ENCODE measurements at places on chromosomes 1 and 21.

DNA sequence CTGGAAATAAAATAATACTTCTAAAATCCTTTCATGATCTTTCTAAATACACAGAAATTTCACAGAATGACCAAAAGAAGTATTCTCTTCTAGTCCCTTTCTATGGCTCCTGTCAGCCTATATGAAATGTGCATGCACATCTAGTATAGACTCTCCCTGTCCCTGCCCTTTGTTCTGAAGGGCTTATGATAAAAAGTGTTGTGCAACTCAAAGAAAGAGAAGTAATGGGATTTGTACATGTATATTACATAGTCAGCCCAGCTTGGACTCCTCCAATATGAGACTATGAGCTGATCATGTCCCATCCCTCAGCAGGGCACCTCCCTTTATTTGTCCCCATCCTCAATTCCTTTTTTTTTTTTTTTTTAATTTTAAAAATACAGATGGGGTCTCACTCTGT, 42.1 kb upstream of the LAX1 start:
- DNase-seq, result no peak

GRCh38 chr1:220045356-220046051, 801 bp downstream of the EPRS1 start:
- no peak for DNase-seq

DNA sequence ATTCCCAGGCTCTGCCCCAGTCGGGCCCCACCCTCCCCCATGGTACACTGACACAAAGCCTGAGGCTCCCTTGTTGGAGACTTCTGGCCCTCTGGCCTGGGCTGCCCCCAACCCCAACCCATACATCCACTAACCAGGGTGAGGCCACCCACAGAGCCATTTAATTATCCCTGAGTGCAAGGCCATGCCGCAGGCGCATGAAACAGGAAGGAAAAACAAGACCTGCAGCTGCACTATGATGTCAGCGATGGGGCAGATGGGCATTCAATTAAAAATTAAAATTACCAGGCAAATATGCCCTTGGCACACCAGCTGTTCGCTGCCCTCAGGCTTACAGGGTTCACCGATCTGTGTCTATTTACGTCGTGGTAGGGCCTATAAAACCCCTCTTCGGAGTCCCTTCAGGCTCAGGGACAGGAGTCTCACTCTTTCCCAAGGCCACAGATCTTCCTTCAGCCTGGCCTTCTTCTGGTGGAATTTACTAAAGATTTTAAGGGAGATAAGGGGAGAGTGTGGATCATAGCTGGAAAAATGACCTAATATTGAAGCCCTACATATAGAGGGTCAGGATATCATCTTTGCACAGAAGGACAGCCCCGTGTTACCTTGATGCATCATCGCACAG, 29.6 kb upstream of the RGS16 start:
- DNase-seq, result no peak

- DNase-seq, result peak; percentile 75
Observed at GRCh38 chr1:38005195-38006007, at the start of gene FHL3. TSS of gene FHL3 (minus strand) at chr1:38005514. CDS start at chr1:37999412, 6,102 bp downstream.

DNA sequence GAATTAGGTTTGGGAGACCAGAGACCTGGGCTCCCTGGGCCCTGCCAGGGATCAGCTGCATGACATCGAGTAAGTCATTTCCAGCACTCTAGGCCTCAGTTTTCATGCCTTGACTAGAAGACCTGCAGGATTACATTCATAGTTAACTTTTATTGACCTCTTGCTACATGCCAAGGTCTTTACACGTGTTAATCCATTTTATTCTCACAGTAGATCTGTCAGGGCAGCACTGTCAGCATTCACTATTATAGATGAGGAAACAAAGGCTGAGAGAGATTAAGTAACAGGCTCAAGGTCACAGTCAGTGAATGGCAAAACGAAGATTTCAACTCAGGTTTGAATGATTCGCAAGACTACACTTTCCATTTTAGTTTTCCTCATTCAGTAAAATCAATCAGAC, 37.0 kb downstream of the PGM1 start:
- DNase-seq, result no peak

DNA sequence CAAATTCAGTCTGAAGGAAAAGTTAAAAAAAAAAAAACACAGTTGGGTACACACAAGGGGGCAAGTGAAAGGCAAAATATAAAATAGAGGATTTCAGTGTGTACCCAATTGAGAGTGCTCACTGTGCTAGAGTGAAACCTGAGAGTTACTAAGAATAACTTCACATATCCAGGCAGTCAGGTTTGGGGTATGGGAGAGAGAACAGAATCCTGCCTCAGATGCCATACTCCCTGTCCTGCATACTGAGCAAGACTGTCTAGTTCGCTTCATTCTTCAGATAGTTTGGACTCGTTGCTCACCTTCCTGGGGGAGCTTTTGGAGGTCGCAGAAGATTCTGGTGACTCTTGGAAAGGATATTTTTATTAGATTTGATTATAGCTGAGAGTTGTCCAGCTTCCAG, 20.4 kb downstream of the CEP85 start:
- no peak for DNase-seq

DNA sequence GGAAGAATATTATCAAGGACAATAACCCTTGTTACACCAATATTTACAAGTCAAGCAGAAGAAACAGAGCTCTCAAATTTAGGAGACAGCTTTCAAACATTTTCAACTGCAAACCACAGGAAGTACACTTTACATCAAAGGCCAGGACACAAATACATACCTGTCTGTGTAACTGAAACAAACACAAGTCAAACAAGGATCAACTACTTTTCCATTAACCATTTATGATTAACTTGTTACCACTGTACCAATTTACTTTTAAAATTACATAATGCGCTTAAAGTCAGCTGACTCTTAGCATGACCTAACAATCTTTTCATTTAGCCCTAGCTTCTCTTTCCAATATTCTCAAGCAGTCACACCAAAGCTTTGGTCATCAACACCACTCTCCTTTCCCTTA, 43.5 kb downstream of the TRIM33 start:
- no peak for DNase-seq

- DNase-seq, result no peak
Observed at GRCh38 chr21:26948194-26948593, 18.7 kb downstream of the ADAMTS5 start.

DNA sequence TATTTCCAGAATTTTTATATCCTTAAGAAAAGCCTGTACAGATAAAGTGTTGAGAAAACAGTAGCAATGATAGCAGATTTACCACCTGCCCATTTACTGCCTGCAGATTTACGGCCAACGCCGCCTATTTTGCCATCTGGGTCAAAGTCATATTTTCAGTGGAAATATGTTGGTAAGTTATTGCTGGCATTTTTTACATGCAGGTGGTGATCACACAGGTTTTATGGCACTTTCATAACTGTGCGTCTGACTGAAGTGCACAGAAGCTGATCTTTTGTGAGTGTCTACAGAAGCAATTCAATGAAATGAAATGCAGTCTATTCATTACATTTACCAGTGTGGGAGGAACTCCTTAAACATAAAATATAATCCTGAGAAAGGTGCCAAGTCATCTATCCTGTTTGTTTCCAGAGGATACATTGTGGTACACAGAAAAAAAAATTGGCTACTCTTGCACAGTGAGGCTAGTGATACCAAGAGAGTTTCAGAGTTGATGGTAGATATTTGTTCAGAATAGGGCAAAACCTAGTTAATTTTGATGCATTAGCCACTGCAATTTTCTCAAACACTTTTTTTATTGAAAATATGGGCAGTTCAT, 458.5 kb downstream of the NEGR1 start:
- no peak for DNase-seq

- no peak for DNase-seq
Observed at GRCh38 chr1:74457253-74457652, 55.2 kb downstream of the LRRC53 start.

GRCh38 chr1:245091818-245092637, 62.8 kb upstream of the KIF26B start:
- DNase-seq, result no peak

GRCh38 chr1:218377143-218377660, 32.1 kb downstream of the TGFB2 start:
- peak; percentile 57 for DNase-seq

- DNase-seq, result no peak
Observed at GRCh38 chr1:112852276-112852675, 103.7 kb downstream of the SLC16A1 start.

GRCh38 chr1:192235127-192235526, 76.9 kb downstream of the RGS18 start:
- DNase-seq, result no peak

DNA sequence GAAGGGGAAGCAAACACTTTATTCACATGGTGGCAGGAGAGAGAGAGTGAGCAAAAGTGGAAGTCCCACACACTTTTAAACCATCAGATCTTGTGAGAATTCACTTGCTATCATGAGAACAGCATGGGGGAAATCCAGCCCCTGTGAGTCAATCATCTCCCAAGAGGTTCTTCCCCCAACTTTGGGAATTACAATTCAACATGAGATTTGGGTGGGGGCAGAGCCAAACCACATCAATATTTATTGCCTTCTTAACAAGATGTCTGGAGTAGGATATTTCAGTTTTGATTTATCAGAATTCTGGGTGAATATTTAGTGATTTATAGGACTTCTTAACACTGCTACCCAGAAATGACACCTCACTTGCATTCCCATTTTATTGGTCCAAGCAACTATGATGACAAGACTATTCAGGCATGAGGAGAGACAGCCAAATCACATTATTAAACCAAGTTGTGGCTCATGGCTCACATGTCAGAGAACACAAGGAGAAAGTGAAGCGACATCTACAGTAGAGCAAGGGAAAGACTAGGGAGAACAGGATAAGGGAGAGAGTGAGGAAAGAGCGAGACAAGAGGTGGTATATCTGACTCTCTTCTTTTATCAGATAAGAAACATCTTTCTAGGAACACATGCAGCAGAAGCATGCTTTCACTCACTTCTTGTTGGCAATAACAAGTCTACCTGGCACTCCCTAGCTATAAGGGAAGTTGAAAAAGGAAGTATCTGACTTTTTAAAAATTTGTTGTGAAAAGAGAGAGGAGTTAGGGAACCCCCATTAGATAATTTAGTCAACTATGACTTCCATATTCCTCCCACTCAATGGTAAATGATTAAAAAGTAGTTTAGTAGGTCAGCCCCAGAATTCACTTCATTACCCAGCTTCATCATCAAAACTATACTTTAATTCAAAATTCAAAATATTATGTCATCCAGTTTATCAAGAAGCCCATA, 36.6 kb upstream of the PTPRC start:
- DNase-seq, result no peak

DNA sequence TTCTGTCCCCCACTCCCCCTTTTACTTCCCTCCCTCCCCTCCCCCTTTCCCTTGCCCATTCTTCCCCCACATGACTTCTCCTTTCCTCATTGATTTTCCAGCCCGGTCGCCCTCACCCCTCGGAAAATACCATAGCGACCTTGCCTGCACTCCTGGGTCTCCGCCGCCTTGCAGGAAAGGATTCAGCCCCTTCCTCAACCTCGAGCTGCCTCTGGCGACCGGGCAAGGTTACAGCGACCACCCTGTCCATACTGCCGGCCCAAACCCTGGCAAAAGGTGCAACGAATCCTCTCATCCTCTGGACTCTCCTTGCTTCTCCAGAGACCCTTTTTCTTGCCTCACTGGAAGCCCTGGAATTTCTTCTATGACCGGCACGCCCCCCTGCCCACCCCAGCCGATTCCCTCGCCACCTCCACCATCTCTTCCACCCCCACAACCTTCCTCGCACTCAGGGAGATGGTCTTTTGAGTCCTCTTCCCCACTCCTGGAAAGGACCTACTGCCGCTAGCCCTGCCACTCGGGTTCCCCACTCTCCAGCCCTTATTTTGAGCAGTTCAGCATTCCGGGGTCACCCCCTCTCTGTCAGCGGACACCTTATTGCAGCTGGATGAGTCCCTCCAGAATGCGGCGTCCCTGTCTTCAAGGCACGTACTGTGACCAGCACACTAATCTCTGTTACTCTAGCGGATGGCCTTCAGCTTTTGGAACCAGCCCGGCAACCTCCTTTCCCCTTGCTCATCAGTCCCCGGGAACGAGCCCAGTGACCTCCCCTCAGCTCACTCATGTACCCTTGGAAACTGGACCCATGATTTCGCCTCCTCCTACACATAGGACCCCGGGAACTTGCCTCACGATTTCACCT, 846 bp downstream of the NSUN4 start:
- DNase-seq, result no peak

GRCh38 chr1:226223786-226224244, 351 bp downstream of the MIXL1 start:
- peak; percentile 65 for DNase-seq

DNA sequence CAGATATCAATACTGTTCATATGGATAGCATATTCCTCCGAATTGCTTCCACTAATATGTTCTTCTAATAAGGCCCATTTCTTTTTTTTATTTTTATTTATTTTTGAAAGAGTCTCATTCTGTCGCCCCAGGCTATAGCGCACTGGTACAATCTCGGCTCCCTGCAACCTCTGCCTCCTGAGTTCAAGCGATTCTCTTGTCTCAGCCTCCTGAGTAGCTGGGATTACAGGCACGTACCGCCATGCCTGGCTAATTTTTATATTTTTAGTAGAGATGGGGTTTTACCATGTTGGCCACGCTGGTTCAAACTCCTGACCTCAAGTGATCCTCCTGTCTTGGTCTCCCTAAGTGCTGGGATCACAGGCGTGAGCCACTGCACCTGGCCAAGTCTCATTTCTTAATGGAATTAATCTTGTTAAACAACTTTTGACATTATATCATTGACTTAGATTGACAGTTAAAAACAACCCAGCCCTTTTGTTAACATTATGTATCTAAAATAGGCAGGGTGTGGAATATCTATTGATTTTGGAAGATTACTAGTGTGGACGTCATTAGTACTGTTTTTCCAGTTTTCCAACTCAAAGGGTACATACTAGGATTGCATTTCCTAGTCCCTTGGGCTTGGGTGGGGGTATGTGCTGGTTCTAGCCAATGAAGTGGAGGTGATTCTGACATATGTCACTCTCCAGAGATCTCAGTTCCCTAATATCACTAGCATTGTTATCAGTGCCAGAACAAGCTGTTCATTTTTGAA, 281.4 kb downstream of the GRIK1 start:
- DNase-seq, result no peak

GRCh38 chr1:12177156-12177998, 10.6 kb downstream of the TNFRSF1B start:
- no peak for DNase-seq

GRCh38 chr21:25385911-25386474, 221.3 kb downstream of the MRPL39 start:
- no peak for DNase-seq

- DNase-seq, result no peak
Observed at GRCh38 chr1:26022404-26022779, 817 bp downstream of the EXTL1 start.

DNA sequence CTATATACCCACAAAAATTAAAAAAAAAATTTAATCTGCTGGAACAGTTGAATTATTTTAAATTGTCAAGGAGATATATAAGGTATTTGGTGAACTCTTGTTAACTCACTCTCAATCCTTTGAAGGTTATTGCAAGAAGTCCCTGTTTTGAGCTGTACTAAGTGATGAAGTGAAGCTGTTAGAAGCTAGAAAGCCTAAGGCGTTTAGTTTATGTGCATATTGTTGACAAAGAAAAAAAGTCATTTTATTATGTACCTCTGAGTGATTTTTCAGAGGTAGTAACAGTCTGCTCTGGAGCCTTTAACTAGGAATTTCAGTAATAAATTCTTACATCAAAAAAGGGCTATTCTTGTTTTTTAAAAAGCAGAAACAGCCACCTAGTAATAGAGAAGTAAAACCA, 59.6 kb downstream of the TMEM200B start:
- no peak for DNase-seq

- no peak for DNase-seq
Observed at GRCh38 chr1:55877437-55878232, 662.5 kb upstream of the USP24 start.

GRCh38 chr1:44862829-44863401, 19.9 kb upstream of the PTCH2 start:
- DNase-seq, result no peak

All from activated CD8-positive, alpha-beta memory T cell treated with anti-CD3 and anti-CD28 coated beads, Interleukin-2, amount 50 U/mL, for 48 hours (primary cell).